ENCODE measurements at places on chromosomes 3 and 15.
A peak's percentile ranks its signal among the peaks of the same experiment; 100 is the strongest.

GRCh38 chr15:81330366-81331090, 6.6 kb upstream of the STARD5 start:
- H3K36me3 ChIP-seq, result no peaks in the 10 kb centered on the region
- no peaks in the 10 kb centered on the region for H3K4me1 ChIP-seq
- H3K4me3 ChIP-seq, result no peak overlapping the region
- no peak for DNase-seq
- peaks cover 1% of the 10 kb centered on the region for H3K27me3 ChIP-seq

GRCh38 chr3:17979252-17979651, 236.8 kb upstream of the TBC1D5 start:
- peak; percentile 26 for DNase-seq
- H3K27ac ChIP-seq, result no peak overlapping the region
- no peaks in the 10 kb centered on the region for H3K27me3 ChIP-seq
- H3K4me3 ChIP-seq, result no peak overlapping the region

GRCh38 chr3:138148503-138148902, 16.3 kb upstream of the A4GNT start:
- no peak overlapping the region for H3K27ac ChIP-seq
- H3K27me3 ChIP-seq, result no peaks in the 10 kb centered on the region
- H3K36me3 ChIP-seq, result no peaks in the 10 kb centered on the region
- H3K4me1 ChIP-seq, result no peaks in the 10 kb centered on the region
- no peak overlapping the region for H3K4me3 ChIP-seq

GRCh38 chr3:191373327-191373726, 43.0 kb upstream of the UTS2B start:
- DNase-seq, result no peak
- no peak overlapping the region for H3K4me3 ChIP-seq
- H3K36me3 ChIP-seq, result no peaks in the 10 kb centered on the region
- H3K27me3 ChIP-seq, result no peaks in the 10 kb centered on the region
- H3K4me1 ChIP-seq, result no peaks in the 10 kb centered on the region
- no peak overlapping the region for H3K27ac ChIP-seq

DNA sequence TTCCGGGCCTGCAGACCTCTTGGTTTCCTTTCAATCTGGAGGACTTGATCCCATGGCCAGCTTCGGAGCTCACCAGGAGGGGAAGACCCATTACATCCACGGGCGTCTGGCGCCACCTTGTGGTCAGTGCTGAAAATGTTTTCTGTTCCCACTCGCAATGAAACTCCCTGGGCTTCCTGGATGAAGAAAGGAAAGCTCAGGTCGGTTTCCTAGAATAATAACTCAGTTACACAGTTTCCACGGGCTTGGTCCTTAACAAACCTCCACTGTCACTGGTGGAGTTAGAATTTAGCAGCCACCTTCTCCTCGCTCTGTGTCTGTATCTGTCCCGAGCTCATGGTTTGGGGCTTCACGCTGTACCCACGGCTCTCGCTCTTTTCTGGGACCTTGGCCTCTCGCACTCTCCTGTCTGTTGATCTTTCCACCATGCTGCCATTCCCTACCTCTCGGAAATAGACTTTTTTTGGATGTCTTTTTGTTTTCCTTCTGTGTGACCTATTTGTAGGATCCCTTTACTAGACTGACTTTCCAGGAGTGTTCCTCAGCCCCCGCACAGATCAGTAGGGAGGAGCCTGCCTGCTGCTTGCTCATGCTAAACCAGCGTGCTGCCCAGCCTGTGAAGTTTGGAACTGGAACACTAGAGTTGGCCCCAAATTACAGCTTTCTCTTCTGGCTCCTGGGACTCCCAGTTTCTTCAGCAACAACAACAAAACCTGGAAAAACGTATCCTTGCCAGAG, 56.3 kb downstream of the IL20RB start:
- peak overlapping the region; percentile 11 for H3K4me3 ChIP-seq
- H3K36me3 ChIP-seq, result no peaks in the 10 kb centered on the region
- peak; percentile 90 for DNase-seq
- H3K27ac ChIP-seq, result no peak overlapping the region
- H3K27me3 ChIP-seq, result no peaks in the 10 kb centered on the region

- DNase-seq, result peak; percentile 37
- H3K36me3 ChIP-seq, result no peaks in the 10 kb centered on the region
- H3K27me3 ChIP-seq, result no peaks in the 10 kb centered on the region
- H3K27ac ChIP-seq, result no peak overlapping the region
- H3K4me3 ChIP-seq, result no peak overlapping the region
- H3K4me1 ChIP-seq, result peaks cover 45% of the 10 kb centered on the region
Observed at GRCh38 chr15:27412415-27412814, 441.4 kb downstream of the GABRG3 start.

DNA sequence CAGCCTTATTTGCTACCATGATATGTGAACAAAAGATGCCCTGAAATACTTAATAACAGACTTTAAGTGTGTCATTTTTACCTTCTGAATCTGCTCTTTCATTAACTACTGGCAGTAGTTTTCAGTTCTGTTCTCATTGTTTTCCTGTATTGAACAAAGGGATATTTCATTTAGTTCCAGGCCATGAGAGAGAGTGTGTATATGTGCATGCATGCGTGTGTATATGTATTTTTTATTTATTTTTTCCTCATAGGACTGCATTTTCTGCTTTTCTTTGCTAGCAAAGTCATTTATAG, 46.8 kb upstream of the CRTC3 start:
- H3K27ac ChIP-seq, result no peak overlapping the region
- DNase-seq, result no peak
- no peaks in the 10 kb centered on the region for H3K27me3 ChIP-seq
- no peak overlapping the region for H3K4me3 ChIP-seq

DNA sequence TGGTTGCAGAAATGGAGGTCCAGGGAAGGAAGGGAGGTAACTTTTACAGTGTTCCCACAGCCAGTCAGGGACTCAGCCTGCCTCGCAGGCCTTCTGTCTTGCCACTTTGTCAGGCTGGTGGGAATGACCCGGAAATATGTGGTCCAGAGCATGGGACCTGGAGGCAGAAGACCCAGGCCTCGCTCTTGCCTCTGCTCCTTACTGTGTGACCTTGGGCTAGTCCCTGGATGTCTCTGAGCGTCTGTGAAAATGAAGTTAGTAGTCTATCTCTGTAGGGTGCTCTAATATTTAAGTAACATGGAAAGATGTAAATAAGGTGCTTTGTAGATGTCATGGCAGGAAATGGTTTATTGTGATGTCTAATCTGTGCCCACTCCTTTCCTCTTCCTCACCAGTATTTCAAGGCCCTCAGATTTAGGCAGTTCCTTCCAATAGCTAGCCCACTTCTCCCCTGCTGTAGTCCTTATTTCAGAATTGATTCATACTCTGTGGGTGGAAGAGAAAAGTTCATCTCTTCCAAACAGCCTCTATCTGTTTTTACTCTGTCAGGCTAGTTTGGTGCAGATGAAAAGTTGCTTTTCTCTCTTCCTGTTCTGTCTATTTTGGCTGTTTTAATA, 9.1 kb downstream of the CORO2B start:
- H3K4me1 ChIP-seq, result peaks cover 34% of the 10 kb centered on the region
- no peaks in the 10 kb centered on the region for H3K36me3 ChIP-seq
- no peaks in the 10 kb centered on the region for H3K27me3 ChIP-seq

DNA sequence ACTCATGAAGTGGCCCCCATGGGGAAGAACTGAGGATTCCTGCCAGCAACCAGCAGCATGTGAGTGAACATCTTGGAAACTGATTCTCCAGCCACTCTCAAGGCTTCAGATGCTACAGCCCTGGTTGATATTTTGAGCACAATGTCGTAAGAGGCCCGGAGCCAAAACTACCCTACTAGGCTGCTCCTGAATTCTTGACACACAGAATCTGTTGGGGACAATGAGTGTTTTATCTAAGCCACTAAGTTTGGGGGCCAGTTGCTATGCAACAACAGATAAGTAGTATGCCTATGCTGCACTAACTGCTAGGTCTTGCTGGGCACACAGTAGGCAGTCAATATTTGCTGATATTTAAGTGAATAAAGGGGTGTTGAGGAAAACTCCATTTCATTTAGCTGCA, 89.9 kb upstream of the CHL1 start:
- no peak overlapping the region for H3K27ac ChIP-seq
- H3K36me3 ChIP-seq, result no peaks in the 10 kb centered on the region
- peaks cover 58% of the 10 kb centered on the region for H3K4me1 ChIP-seq
- H3K27me3 ChIP-seq, result no peaks in the 10 kb centered on the region

- H3K27me3 ChIP-seq, result no peaks in the 10 kb centered on the region
- H3K27ac ChIP-seq, result no peak overlapping the region
- no peak for DNase-seq
- H3K4me3 ChIP-seq, result no peak overlapping the region
- H3K36me3 ChIP-seq, result no peaks in the 10 kb centered on the region
Observed at GRCh38 chr3:150081084-150081483, 110.4 kb upstream of the PFN2 start.

DNA sequence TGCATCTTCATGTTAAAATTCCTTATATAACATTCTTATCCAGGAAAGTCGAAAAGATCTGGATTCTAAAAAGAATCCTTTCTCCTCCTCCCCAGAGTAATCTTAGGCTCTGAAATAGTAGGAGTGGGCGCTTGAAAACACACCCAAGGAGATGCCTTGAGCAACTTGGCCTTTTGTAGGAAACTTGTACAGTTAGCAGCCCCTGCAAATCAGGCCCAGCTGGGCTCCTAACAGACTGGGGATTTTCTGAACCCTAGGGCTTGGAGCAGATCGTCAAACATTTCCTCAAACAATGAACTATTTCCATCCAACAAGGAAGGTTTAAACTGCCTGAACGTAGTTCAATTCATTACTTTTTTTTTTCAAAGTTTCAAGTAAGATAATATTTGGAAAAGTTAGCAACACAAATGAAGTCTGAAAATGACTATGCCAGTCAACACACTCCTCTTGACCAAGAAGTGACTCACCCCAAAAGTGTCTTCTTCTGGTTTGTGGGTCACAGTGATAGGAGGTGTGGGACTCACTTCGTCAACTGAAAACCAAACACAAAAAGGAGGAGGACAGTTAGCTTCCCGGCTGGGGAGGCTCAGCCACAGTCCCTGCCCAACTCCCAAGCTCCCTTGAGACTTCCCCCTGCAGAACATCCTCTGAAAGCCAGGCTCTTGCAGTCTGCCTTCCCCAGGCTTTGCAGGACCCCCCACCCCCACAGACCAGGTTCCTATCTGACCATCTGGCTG, 129.7 kb downstream of the NTRK3 start:
- no peaks in the 10 kb centered on the region for H3K27me3 ChIP-seq
- no peak for DNase-seq
- no peak overlapping the region for H3K4me3 ChIP-seq
- H3K4me1 ChIP-seq, result no peaks in the 10 kb centered on the region
- H3K36me3 ChIP-seq, result no peaks in the 10 kb centered on the region

DNA sequence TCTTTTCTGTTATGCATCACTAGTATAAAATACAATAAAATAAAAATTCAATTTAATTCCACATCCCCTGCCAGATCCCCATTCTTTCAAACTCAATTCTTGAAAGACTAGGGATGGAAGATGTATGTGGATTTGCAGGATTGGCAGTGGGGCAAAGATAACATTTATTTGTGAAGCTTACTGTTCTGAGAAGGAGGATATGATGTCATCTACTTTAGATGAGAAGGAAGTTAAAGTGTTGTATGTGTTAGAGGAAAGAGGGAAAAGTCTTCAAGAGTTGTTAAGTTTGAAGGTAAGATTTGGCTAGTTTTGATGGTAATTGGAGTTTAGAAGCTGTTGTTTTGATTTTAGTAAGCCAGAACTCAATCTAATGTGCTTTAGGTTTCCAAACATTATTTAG, 845.1 kb upstream of the NR2F2 start:
- DNase-seq, result no peak
- H3K36me3 ChIP-seq, result no peaks in the 10 kb centered on the region
- no peak overlapping the region for H3K4me3 ChIP-seq
- no peak overlapping the region for H3K27ac ChIP-seq
- H3K27me3 ChIP-seq, result no peaks in the 10 kb centered on the region
- no peaks in the 10 kb centered on the region for H3K4me1 ChIP-seq

DNA sequence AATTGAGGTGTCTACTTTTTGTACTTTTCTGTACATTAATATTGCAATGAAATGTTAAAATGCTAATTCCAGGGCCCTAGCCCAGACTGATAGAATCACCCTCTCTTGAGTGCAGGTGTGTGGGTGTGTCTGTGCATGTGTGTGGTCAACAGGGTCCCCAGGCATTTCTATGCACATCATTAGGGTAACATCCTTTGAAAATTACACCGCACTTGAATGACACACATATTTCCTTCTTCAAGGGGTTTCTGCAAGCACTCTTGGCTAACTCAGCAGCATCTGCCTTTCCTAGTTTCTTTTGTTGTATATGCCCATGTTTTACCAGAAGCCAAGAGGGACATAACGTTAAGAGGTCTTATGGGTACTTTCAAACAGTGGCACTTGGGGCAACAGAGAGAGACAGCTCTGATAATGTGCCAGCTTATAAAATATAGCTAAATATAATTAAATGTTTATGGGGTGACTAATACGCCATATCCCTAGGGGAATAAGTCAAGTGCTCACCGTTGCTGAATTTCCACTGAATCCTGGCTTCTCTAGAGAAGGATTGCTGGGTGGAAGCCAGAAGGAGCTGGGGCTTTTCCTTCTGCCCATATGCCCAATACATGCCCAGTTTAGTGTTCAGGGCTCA, 54.5 kb upstream of the LRIG1 start:
- H3K4me1 ChIP-seq, result peaks cover 21% of the 10 kb centered on the region
- H3K27ac ChIP-seq, result no peak overlapping the region
- no peaks in the 10 kb centered on the region for H3K36me3 ChIP-seq
- no peak for DNase-seq

- peak; percentile 76 for DNase-seq
- H3K27me3 ChIP-seq, result peaks cover 90% of the 10 kb centered on the region
- peaks cover 29% of the 10 kb centered on the region for H3K4me1 ChIP-seq
- no peak overlapping the region for H3K27ac ChIP-seq
- peak overlapping the region; percentile 45 for H3K4me3 ChIP-seq
- no peaks in the 10 kb centered on the region for H3K36me3 ChIP-seq
Observed at GRCh38 chr15:32718227-32718820, 520 bp downstream of the GREM1 start.

DNA sequence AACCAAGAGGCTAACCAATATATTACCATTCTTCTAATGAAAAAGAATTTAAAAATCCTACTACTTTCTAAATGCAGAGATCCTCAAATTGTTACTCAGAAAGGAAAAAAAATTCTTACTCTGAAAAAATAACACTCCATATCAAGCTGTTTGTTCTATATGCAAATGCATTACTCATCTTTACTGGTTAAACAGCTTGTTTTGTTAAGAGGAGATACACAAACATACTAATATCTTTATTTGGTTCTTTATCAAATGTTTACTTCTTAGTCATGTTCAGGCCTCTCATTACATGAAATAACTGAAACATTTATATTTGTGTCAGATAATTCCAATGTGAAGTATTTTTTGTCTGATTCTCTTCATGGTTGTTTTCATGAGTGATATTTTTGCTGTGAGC, 146.8 kb downstream of the PCCB start:
- no peaks in the 10 kb centered on the region for H3K36me3 ChIP-seq
- H3K27me3 ChIP-seq, result no peaks in the 10 kb centered on the region
- no peak overlapping the region for H3K4me3 ChIP-seq
- no peak overlapping the region for H3K27ac ChIP-seq
- no peak for DNase-seq

GRCh38 chr3:111979434-111980038, 710 bp downstream of the ABHD10 start:
- peak overlapping the region; percentile 20 for H3K27ac ChIP-seq
- H3K36me3 ChIP-seq, result peaks cover 4% of the 10 kb centered on the region
- peaks cover 5% of the 10 kb centered on the region for H3K27me3 ChIP-seq
- DNase-seq, result no peak
- H3K4me3 ChIP-seq, result peak overlapping the region; percentile 79
- H3K4me1 ChIP-seq, result peaks cover 24% of the 10 kb centered on the region

Data from neural progenitor cell (in vitro differentiated cells).